NCI-H1092 (cell line): ENCODE measurements at places on chromosomes 3 and 15.
A peak's percentile ranks its signal among the peaks of the same experiment; 100 is the strongest.

DNA sequence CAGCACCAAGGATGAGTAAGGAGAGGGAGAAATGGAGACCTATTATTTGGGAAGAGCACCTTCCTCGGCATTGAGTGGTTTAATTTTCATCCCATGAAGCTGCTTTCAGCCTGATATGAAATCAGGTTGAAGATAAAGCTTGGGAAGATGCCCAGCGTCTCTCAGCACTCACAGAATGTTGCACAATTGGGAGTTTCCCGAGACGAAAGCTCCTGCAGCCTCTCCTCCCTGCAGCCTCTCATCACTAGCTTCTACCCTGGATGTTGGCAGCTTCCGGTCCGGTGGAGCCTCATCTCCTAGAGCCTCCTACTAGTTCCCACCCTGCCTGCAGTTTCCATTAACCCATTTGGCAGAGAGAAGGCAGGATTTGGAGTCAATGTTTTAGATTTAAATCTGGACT is 40.3 kb downstream of the EDEM1 start:
- no peak for DNase-seq

DNA sequence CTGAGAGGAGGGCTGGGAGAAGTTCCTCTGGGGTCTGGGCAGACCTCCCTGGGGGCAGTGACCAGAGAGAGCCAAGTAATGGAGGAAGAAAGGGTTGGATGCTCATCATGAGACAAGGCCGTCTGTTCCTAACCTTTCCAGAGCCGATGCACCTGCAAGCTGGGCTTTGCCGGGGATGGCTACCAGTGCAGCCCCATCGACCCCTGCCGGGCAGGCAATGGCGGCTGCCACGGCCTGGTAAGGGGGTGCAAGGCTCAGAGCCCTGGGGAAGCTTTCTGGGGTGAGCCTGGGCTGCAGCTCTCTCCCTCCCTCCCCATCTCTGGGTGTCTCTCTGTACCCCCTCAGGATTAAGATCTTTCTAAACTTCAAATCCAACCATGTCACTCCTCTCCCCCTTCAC is 16.4 kb downstream of the STAB1 start:
- no peak for DNase-seq

- no peak for DNase-seq
These were observed 116.1 kb downstream of the ALDH1A2 start for GRCh38 chr15:57949374-57949943.

DNA sequence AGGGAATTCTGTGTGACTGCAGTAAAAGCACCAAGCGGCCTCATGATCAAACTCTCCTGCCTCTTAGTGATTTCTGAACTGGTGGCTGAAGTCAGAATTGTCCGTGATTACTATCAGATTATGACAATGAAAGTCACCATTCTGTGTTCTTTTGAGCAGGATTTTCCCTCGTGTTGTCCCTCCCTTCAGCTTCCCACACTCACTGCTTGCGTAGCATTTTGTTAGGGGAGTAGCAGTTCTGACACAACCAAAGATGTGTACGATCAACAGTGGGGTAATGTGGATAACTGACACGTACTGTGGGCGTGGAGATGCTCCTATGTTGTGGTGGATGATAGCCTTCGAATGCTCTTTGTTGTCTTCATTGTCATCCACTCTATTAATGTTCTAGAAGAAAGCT is 67.8 kb upstream of the ICE2 start:
- DNase-seq, result no peak

DNA sequence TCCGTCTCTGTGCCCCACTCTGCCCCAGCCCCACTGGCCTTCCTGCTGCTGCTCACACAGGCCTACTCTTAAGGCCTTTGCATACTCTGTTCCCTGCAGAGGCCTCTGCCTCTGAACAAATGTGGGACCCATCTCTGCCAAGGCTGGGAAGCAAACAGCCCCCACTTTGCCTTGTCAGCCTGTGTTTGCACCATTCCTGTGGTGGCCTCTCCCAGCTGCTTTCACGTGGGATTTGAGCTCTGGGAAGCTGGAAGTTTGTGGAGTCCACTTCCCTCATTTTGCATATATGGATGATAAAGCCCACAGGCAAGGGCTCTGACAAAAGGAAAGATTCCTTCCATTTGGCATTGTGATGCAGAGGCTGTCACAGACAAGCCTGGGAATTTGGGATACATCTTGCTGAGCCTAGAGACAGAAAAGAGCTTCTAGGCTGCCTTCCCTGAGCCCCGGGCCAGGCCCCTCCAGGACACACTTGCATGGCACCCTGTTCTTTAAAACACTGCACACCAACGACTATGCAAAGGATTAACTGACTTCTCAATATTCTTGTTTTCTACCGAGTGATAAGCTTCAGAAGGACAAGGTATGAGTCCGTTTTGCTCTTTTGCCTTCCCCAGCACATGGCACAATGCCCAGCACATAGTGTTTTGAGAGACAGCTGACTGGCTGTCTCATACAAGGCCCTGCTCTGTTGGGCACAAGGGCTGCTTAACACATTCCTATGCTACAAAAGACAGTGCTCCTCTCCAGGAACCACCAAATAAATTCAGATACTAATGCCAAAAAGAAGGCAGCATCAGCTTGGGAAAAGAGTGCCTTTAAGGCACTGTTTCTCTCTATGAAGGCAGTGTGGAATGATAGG is 120.7 kb upstream of the TOPAZ1 start:
- no peak for DNase-seq

- peak; percentile 15 for DNase-seq
These were observed 978 bp upstream of the CMC1 start for GRCh38 chr3:28240441-28240840.

DNA sequence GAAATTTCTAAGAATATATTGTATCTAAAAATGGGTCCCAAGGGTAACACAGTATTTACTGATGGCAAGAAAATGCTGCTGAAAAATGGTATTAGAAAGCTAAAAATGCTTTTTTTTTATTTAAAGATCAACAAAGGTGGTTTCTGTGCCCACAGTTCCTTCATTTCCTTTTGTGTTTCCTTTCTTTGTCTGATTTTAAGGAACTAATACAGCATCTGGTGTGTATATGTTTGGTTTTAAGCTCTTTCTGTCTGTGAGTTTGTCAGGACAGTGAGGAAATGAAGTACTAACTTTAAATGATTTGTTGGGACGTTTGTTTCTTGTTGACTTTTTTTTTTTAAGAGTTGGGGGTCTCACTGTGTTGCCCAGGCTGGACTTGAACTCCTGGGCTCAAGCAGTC is 38.2 kb downstream of the RASA2 start:
- no peak for DNase-seq

- no peak for DNase-seq
These were observed 412.3 kb downstream of the ERC2 start for GRCh38 chr3:56055951-56056350.

GRCh38 chr15:94040541-94041248 is 190.7 kb upstream of the MCTP2 start:
- no peak for DNase-seq

DNA sequence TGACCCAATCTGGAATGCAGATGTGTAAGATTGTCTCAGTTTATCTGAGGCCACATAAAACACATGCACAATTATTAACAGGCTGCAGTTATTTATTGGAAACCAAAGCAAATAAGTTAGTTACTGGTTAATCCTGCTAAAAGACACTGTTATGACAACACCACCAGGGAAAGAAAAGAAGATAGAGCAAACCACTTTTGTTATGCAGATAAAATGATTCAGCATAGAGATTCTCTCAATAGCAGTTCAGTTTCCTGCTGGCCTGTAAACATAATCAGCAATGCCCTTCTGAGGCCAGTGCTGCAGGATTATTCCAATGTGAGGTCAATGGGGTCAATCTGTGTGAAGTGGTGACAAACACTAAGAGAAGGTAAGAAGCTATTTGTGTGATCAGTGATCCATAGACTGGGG is 244.4 kb downstream of the ZBTB20 start:
- no peak for DNase-seq

DNA sequence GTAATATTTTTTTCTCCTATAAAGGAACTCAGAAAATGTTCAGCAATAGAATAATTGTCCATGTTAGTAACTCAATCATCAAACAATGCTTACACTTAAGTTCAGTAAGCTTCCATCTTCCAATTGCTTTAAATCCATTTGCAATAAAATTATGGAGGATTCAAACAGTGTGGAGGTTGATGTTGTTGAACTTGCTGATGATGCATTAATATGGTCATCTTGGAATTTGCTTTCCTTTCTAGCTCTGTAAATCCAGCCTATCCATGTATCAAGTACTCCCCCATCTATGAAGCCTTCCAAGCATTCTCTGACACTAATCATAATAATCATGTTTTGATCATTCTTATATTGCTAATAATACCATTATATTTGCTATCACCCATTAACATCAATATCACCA is 378.4 kb upstream of the CNTN3 start:
- DNase-seq, result no peak

GRCh38 chr3:52820736-52821135 is 9.7 kb downstream of the ITIH4 start:
- peak; percentile 8 for DNase-seq

DNA sequence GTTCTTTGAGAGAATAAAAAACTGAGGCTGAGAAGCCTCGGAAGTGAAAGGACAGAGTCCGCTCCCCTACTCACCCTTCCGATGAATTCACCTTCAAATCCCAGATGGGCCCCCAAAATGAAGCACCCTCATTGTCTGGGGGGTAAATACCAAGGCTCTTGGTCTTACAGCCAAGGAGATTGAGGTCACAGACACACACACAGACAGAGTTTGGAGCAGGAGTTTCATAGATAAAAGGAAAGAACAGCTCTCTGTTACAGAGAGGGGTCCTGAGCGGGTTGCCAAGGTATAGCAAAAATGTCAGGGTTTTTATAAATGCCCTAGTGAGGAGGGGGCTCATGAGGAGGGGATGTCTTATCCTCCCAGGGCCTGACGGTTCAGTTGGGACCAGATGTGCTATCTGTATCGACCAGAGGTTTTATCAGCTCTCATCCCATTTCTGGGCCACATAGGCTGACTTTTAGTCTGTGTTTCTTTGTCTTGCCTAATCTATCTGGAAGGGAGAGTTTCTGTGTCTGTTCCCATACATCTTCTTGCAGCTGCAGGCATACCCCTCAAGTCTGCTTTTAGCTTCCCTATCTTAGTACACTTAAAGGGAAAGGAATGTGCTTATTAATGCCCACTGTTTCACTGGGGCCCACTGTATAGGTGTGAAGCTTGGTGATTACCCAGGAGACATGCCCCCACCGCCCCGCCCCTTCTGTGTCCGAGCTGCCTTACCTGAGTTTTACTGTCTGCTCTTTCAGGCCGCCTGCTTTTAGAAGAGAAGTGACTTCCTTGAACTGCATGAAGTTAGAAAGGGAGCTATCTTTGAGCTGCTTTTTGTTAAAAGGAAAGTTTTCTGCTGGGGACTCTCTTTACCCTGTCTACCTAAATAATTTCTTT is 66.8 kb upstream of the ATP11B start:
- DNase-seq, result no peak

GRCh38 chr3:72162649-72163184 is 377.8 kb upstream of the PROK2 start:
- no peak for DNase-seq

DNA sequence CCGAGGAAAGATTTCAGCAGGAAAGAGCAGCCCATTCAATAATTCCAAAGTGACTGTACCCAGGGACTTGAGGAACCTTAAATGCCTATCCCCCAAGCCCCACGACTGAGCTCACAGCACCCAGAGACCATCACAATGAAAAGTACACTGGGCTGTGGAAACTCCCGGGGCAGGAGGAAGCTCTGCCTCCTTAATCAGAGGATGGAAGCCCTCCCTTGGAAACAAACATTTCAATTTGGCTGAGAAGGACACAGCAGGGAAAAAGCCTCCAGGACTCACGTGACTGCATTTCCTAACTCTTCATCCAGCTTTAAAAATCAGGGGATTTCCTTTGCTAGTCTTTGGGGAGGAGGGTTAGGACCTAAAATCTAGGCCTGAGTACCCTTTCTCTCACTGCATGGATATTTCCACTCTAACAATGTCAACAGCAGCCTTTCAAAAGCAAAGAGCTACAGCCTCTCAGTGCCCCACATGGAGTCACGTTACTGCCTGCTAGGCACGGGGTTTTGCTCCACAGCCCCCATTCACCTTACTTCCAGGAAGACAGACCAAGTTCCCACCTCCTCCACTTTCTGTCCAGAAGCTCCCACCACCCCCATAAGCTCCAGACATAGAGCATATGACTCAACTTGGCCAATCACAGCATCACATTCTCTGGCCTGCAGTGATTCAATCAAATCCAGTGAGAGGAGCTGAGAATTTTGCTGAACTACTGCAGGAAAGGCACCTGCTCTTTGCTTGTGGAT is 68.9 kb upstream of the WNT5A start:
- no peak for DNase-seq

GRCh38 chr3:137807998-137808397 is 43.9 kb downstream of the SOX14 start:
- no peak for DNase-seq

GRCh38 chr3:58540176-58540858 is 3.3 kb upstream of the ACOX2 start:
- no peak for DNase-seq

DNA sequence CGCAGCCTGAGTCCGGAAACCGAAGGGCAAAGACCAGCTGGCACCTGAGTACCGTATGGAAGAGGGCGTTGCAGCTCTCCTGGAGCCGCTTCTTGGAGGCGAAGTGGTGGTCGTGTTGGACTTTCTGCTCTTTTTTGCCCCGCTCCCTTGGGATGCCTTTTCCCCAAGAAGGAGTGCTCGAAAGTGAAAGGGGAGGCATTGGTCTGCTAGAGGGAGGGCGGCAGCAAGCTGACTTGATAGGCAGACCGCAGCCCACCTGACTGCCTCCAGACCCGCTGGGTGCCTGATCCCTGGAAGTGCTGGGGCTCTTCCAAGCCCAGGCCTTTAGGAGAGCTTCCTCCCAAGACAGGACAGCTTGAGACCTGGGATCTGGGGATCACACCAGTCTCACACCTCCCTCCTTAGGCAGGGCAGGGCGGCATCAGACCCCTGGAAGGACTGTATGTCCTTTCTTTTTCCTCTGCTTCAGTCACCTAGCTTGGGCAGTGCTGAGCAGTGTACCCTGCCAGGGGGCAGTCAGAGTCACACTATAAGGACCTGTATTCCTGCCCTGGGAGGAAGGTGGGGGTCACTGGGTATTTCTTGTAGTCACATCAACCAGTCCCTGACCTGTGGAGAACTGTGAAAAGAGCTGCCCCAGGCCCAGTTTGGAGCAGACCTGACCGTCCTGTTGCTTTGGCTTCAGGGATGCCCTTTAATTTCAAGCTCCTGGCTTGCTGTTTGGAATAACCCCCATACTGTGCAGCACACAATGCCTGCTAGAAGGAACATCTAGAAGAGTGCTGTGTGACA is 2.1 kb downstream of the ACVR2B start:
- DNase-seq, result no peak

DNA sequence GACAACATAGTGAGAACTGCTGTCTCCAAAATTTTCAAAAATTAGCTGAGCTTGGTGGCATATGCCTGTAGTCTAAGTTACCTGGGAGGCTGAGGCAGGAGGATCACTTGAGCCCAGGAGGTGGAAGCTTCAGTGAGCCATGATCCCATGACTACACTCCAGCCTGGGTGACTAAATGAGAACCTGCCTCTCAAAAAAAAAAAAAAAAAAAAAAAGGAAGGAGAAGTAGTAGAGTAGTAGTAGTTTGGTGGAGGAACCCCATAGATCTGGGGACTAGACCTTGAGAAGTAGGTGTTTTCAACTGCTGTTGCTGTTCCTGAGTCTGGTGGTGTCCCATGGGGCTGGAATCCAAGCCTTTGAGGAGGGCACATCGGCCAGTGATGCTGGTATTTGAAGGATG is 38.4 kb upstream of the UBE2E2 start:
- no peak for DNase-seq
